ENCODE measurements at places on chromosomes 4 and X.
A peak's percentile ranks its signal among the peaks of the same experiment; 100 is the strongest.

- DNase-seq, result peak; percentile 41
These were observed 802 bp downstream of the COX18 start for GRCh38 chr4:73068491-73069337.

DNA sequence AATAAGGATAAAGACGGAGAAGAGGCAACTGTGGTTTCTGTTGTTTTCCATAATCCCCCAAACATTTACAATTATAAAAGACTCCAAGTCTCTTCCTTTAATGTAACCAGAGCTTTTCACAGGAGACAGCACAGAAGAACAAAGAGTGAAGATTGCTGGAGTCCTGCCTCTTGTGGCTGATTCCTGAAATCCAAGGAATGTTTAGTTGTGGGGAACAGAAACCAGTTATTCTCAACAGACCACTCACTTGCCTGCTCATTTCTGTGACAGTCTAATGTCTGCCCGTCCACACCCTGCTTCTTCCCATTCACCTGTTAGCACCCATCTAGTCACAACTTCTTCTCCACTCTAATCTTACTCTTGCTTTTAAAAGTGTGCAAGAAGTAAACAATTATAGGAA is 12.1 kb downstream of the TEX13B start:
- no peak for DNase-seq

- no peak for DNase-seq
These were observed 49.2 kb downstream of the DDX53 start for GRCh38 chrX:23048806-23049573.

GRCh38 chr4:39682138-39682537 is 15.8 kb upstream of the UBE2K start:
- no peak for DNase-seq

- no peak for DNase-seq
These were observed 835 bp upstream of the NFKB1 start for GRCh38 chr4:102500352-102500695.

- DNase-seq, result no peak
These were observed 188.4 kb upstream of the MAOA start for GRCh38 chrX:43467608-43468234.

- DNase-seq, result no peak
These were observed 82.6 kb upstream of the DHX15 start for GRCh38 chr4:24666816-24667477.

- DNase-seq, result no peak
These were observed 26.5 kb downstream of the RELL1 start for GRCh38 chr4:37659696-37660095.

- no peak for DNase-seq
These were observed 72.9 kb downstream of the CLDN34 start for GRCh38 chrX:10039821-10040793.

DNA sequence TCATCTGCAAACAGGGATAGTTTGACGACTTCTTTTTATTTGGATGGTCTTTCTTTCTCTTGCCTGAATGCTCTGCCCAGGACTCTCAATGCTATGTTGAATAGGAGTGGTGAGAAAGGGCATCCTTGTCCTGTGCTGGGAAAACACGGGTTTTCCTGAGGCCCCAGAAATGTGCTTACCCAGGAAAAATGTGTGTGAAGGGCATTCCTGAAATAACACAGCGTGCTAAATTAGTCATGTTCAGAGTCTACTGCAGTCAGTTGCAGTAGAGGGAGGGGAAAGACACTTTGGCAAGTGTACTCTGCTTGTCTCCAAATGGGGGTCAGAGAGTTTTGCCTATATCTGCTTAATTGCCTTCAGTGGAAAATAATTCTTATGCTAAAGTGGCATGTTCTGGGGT is 153.9 kb downstream of the CCNG2 start:
- no peak for DNase-seq

GRCh38 chr4:4755306-4755705 is 104.2 kb upstream of the MSX1 start:
- DNase-seq, result no peak

- DNase-seq, result no peak
These were observed 2.2 kb downstream of the FAT4 start for GRCh38 chr4:125316791-125317524.

DNA sequence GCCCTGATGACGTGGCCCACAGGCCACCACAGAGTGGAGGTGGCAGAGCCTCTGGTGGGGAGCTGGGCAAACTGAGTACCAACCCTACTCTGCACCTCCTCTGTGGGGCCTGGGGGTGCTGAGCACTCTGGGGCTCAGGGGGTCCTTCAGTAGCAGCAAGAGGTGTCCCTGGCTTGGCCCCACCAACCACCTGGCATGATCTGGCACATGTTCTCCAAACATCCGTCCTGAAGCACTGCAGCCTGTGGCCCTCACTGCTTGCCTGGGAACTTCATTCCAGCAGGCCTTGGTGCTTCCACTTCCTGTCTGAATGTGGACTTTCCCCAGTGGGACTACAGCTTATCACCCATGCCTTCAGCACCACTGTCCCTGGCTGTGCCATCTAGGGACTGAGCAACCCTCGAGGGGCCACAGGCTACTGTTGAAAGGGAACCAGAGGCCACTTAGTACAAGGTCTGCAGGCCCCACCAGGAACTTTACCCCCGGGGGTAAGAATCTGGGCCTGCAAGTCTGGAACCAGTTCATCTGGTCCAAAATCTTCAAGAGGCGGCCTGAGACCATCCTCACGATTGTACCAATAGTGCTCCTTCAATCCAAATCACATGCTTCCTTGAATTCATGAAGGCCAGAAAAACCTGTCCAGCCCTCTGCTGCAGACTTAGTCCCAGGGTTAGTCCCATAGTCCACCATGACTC is 13.2 kb downstream of the TNIP2 start:
- DNase-seq, result no peak

DNA sequence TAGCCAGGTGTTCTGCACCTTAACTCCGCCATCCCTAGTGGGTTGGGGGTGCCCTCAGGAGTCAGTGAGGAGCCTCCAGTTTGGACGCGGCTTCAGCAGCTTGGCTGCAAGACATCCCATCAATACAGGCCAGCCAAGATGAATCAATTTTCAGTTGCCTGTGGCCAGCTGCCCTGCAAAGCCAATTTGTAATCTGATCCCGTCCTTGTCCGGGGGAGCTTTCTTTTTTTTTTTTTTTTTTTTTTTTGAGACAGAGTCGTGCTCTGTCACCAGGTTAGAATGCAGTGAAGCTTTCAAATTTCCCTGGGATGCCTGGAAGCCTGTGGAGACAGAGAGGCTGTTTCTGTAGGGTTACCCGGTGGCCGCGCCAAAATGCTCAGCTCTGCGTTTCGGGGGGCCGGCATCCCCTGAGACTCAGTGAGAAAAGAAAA is 192.5 kb downstream of the ASMT start:
- peak; percentile 19 for DNase-seq

GRCh38 chr4:53919535-53919934 is 144.9 kb downstream of the CHIC2 start:
- no peak for DNase-seq

All from SHP77 (cell line).